NCI-H1092 (cell line): ENCODE measurements at places on chromosomes 2 and 18.
A peak's percentile ranks its signal among the peaks of the same experiment; 100 is the strongest.

DNA sequence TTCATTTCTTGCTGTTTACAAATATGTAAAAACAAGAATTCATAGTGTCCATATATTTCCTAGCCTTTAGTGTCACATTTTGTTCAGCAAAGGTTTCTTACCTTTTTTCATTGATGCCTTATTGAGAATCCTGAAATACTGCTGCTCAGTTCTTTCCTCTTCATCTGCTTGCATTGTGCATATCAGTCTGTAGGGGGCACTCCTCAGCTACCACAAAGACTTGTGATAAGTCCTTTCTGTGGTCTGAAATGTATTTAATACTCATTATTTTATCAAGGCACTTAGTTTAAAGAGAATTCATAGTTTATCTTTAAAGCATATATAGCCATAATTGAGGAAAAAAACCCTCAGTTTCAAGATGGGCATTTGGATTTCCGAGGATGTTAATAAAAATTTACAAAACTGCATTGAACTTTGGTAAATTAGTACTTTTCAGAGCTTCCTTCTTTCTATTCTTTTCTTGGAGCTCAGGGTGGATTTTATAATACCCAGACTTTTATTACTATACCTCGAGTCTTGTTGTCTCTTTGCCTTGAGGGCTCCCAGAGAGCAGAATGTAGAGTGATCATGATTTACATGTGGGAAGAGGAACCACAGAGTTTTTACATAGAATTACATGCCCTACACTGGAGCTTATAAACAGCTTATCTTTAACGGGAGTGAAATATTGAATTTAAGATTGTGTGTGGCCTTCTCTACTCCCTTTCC, 570.1 kb downstream of the PLCL1 start:
- DNase-seq = peak; percentile 33

DNA sequence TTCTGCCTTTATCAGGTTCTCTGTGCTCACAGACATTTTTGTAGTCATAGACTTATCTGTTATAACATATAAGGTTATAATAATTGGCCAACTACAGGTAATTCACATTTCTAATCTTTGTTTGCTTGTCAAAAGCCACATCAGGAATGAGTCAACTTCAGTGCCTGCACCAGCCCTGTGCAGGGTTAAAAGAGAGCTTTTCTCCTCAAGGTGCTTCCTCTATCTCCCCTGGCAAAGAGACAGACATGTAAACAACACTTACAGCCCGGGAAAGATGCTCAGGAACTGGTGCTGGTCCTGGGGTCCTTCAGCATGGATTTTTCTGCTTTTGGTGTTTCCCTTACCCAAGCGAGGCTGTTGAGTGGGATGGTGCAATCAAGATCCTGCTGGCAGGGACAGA, 7.7 kb upstream of the EHD3 start:
- no peak for DNase-seq

- DNase-seq = peak; percentile 15
Measured at GRCh38 chr2:127166231-127166860, 53.8 kb downstream of the CYP27C1 start.

DNA sequence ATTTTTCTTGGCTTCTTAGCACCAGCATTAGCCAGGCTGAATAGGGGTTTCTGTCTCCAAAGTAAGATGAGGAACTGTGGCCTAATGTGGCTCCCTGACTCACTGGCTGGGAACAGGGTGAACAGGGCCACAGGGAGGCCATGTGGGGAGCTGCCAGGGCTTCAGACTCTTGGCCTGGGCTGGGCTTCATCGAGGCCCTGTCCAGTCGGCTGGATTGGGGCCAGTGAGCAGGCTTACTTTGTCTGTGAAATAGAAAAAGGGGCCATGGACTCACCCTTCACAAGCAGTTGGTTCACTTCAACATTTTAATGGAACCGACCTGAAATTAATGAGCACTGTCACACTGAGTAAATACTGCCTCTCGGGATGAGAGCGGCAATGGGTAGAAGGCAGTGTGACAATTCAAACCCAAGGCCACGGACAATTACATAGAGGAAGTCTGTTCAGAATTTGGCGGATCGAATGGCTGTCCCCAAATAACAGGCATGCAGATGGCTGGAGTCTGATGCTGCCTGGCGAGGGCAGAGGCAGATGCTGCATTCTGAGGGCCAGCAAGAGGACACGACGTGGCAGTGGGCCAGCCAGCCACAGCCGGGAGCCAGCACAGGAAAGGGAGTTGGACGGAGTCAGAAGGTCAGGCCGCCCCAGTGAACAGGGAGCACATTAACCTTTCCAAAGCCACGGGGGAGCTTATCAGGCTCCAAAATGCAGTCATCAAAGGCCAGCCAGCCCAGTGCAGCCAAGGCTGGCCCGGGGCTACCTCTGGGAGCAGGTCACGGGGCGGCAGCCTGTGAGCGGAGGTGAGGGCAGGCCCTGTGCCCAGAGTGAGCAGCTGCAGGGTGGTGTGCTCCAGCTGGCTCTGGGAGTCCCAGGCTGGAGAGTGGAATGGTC, 146.6 kb upstream of the REV1 start:
- peak; percentile 16 for DNase-seq

DNA sequence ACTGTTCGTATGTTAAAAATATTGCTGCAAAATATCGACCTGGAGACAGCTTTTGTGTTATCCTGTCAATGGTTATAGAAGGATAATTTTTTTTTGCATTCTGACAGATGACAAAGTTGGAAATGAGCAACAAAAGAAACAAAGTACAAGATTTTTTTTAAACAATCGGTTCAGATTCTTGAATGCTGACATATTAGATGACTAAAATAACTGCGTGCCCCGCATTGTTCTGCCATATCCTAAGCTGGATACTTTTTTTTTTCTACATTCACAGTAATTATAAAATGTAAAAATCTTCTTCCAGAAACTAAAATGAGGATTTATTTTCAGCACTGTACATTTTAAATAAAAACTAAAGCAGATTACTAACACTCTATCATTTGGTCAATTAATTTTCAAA, 67.1 kb downstream of the ABCG8 start:
- DNase-seq = no peak

DNA sequence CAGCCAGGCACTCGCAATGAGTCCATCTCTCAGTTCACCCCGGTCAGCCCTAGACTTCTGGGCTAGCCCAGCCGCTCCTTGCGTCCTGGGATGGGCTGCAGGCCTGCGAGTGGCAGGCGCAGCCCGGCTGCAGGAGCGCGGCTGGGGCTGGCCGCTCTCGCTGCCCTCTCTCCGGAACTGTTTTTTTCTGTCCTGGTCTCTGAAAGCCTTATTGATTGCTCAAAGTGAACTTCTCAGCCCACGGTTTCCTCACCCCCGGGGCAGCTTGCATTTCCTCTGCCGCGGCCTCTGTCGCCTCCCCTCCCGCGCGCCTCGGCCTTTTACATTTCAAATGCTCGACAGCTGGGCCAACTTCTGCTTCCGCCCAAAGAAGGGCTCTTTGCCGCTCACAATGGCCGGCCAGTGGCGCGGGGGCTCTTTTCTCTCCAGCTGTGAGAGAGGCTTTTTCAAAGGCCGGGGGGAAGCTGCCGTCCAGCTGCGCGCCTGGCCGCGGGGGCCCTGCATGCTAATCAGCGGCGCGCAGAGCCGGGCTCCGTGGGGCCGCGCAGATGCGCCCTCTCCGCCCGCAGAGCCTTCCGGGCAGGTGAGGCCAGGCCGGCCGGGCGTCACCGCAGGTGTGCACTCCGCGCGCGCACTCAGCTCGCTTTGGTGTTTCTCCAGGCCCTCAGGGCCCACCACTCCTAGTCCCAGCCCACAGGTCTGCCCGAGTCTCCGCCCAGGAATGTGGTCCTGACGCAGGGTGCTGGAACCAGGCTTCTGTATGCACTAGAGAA, 513.8 kb downstream of the RNF144A start:
- no peak for DNase-seq

GRCh38 chr2:113755035-113755834, 1.2 kb downstream of the SLC35F5 start:
- DNase-seq = no peak
